Stimulated activated CD4-positive, alpha-beta T cell treated with anti-CD3 and anti-CD28 coated beads, Interleukin-12 subunit alpha, Interleukin-12 subunit beta, amount 100 ng/mL, for 24 hours (primary cell): ENCODE measurements at places on chromosomes 16 and 17.
A peak's percentile ranks its signal among the peaks of the same experiment; 100 is the strongest.

GRCh38 chr16:86080131-86080875 is 181.3 kb downstream of the IRF8 start:
- no peak for DNase-seq

GRCh38 chr17:81285179-81285878 is 9.8 kb downstream of the SLC38A10 start:
- DNase-seq, result peak; percentile 43

GRCh38 chr17:59074494-59074893 is 32.2 kb downstream of the TRIM37 start:
- DNase-seq, result no peak

DNA sequence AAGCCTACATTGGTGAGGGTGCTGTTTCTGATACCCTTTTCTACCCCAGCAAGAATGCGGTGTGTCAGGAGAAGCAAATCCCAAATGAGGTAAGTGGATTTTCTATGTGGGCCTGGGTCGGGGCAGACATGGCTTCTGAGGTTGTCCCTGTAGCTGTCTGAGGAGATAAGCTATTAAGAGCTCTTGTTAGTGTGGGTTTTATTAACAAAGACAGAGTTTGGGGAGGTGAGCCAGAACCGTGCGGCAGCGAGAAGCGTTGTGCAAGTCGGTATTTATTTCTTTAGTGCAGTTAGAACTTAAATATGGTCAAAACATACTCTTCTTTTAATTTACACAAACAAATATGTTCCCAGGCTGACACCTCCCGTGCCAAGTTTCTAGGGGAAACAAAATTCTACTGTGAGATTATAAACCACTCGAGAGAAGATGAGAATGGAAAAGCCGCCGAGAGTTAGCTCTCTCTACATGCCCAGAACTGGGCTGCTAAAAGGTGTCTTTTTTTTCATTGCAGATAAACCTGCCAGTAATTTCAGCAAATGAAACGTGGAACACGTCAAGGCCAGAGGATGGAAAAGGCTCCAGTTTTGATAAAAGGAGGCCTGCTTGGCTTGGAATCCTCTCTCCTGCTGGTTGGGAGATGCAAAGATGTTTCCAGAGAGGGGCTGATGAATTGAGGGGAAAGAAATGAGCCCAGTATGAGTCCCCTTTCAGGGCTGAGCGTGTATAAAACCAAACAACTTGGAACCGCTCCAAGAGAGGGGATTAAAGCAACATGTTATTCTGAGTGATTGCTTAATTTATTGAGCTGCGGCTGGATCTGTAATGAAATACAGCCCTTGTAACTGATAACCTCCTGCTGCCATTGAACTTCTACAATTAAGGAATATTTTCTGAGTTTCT is 254.6 kb downstream of the MRTFB start:
- no peak for DNase-seq

DNA sequence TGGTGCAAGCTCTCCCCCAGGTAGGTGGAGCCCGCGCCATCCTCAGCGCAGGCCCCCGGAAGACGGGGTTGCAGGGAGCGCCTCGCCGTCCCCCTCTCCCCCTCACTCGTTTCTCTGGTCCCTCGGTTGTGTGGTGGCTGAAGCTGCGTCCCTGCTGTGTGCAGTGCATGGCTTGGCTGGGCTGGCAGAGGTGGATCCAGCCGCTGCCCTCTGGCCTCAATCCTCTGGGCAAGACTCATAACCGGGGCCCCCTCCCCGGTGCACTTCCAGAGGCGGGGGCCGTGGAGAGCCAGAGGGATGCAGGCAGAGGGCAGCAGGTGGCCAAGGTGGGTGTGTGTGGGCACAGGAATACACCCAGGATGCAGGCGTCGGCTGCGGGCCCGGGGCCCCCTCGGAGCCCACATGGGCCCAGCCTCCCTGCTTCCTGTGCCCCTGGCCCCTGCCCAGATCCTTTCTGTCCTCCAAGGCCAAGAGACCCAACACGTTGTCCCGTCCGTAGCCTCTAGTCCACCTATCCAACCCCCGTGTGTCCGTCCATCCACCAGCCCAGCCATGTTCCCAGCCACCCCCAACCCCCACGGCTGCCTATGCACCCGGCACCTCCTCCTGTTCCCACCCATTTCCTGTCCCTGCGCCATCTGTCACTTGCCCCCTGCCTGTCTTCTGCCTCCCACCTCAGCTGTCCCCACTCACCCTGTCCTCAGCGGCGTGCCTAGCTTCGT is 9.3 kb downstream of the TPSG1 start:
- DNase-seq, result no peak

- DNase-seq, result no peak
These were observed 740.5 kb upstream of the EEF2KMT start for GRCh38 chr16:5838071-5838470.

DNA sequence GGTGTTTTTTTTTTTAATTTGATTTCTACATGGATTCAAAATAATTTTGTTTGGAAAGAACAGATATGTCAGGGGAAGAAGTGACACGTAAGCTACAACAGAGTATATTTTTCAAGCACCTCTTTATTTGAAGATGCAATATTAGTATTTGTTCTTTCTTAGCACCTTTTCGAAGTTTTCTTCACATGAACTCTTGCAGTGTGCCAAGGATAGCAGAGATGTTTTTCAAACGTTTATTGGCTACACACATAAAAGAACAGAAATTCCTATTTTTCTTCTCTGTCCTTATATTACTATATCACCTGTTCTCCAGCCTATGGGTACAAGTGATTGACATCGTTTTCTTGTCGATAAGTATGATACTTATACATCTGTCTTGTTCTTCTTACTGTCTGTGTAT is 192.7 kb upstream of the TBX2 start:
- no peak for DNase-seq

DNA sequence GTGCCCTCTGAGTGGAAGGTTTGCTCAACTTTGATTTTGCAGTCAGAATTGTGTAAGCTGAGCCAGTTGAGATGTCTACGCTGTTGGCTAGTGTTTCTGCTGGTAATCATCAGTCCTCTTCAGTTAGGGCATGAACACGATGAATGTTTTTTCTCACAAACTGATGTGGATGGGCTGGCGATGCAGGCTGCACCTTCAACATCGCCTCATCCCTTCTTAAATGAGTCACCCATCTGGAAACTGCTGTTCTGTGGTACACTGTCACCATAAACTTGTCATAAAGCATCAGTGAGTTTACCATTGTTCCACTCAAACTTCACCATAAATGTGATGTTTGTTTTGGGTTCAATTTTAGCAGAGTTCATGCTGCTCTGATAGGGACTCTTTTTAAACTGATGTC is 8.4 kb downstream of the C16orf95 start:
- no peak for DNase-seq

DNA sequence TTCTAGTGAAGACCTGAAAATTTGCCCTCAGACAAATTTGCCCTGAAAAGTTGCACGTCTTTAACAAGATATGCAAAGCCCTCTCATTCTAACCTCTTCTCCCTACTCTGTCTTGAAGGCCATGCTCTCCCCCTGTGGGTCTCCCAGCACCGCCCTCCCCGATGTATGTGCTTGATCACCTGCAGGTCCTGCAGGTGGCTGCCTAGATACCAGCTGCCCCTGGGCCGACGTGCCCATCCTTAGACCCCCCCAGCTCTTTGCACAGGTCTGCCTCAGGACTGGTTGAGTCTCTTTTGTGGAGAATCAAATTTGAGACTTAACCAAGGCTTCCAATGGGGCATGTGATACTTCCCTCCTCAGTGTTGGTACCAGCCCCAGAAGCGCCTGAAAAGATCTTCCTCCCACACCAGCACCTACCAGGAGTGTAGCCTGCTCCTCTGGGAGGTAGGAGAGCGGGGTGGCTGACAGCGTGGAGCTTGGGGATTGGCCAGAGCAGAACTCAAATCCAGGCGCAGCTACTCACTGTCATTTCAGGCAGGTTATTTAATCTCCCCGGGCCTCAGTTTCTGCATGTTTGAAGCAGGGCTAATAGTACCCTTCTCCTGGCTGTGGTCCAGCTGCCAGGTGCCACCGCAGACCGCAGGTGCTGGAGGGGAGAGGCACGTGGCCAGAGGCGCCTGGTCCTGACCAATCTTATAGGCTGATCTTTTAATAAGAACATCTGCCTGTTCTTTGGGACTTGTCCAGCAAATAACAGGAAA is 4.5 kb upstream of the MRPL38 start:
- no peak for DNase-seq

GRCh38 chr17:77306790-77307478 is 166.2 kb downstream of the SEC14L1 start:
- DNase-seq, result no peak

- DNase-seq, result no peak
These were observed 617 bp upstream of the CCR7 start for GRCh38 chr17:40565769-40566409.

DNA sequence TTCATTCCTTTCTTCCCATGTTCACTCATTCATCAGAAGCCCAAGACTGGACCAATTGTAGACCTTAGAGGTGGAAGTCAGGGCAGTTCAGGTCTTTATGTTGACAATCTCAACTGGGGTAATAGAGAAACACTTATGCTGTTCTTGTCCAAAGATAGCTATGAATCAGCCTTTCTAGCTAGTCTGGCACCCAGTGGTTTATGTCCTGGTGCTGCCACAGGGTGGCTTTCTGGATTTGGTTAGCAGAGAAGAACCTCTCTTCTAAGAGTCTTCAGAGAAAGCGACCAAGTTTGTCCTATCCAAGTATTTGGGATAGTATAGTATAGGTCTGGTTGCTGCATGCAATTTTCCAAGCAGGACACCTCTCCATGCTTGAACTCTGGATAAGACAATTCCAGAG is 83.3 kb downstream of the NOG start:
- DNase-seq, result no peak

DNA sequence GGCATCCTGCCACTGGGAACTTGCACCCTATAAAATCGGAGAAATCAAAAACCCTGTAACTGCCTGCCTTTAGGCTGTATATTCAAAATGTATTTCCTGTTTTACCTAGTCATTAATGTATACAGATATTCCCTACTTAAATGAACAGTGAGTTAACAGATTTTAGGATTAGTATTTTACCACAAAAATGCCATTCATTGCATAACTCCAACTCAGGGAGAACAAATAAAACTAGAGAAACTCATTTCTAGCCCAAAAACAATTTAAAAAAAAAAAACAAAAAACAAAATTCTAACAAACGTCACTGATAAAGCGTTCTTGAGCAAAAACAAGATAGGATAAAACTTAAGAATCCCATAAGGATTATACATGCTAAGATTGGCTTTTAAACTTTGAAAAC is 3.7 kb upstream of the DHX33 start:
- no peak for DNase-seq

DNA sequence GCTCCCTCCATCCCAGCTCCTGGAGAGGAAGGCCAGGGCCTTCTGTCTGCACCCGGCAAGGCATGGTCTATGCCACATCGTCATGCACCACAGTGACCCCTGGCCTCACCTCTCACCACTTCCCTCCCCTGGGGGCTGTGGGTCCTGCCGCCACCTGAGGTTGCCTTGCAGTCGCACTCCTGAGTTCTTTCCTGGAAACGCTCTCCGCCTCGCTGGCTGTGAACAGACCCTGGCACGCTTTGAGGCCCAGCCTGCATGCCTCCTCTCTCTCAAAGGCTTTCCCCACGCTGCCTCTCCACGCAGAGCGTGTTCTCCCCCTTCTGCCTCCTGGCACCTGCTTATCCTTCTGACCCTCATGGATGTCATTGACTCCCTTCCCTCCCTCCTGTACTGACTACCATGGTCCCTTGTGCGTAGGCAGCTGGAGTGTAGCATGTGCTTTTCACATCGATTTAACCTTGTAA is 45.4 kb downstream of the SEC14L1 start:
- DNase-seq, result no peak

GRCh38 chr17:64534187-64534586 is 27.4 kb downstream of the CEP95 start:
- DNase-seq, result no peak

GRCh38 chr17:12388226-12388625 is 277.5 kb upstream of the MYOCD start:
- no peak for DNase-seq
